ENCODE measurements at places on chromosomes 6 and 20.

GRCh38 chr20:20731945-20732296 lies 19.5 kb upstream of the RALGAPA2 start:
- no peak for DNase-seq

DNA sequence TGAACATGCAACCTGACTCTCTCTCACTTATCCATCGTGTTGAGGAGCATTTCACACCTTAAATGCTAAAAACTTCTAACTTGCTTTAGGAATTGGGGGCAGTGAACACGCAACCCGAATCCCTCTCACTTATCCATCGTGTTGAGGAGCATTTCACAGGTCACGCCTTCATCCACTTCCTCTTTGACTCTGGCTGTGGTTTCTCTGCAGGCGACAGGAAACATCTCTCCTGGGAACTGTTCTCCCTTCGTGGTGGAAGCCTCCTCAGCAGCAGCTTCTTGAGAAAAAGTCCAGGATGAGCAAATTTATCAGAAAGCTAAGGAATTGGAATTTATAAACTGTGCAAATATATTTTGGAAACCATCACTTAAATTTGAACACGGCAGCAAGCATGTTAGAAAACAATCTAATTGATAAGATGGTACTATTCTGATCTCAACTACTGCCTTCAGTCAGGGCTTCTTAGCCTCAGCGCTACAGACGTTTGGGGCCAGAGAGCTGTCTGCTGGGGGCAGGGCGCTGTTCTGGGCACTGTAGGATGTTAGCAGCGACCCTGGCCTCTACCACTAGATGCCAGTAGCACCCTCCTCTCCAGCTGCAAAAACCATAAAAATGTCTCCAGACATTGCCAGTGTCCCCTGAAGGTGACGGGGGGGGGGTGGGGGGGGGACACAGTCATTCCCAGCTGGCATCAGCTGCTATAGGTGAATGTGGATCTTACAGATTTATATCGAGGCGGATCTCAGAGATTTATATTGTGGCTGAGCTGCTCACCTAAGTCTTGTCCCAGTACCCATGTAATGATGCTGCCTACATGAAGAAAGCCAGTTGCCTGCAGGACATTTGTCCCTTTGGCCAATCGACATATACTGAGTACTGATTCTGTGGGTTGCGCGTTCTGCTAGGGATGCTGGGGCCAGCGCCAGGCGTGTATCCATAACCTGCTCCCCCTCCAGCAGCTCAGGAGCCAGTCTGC lies 26.2 kb downstream of the CTCFL start:
- DNase-seq: peak; percentile 49

- no peak for DNase-seq
Observed at GRCh38 chr6:118260833-118261232, 287.3 kb upstream of the PLN start.

DNA sequence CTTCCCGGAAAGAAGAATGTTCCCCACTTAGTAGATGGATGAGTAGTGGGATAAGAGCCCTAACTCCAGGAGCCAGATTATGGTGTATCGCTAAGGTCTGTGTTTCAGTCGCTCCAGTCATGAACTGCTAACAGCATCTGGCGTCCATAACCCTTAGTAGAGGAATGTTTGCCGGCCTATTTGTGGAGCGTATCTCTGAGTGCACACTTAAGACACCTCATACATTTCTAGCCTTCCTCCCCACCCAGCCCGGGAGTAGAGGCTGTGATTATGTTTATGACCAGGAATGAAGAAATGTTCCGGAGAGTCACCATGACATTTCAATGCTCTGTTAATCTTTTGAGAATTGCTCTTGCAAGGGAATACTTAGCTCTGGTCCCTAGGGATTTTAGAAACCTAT lies 251.1 kb upstream of the SOX4 start:
- no peak for DNase-seq

DNA sequence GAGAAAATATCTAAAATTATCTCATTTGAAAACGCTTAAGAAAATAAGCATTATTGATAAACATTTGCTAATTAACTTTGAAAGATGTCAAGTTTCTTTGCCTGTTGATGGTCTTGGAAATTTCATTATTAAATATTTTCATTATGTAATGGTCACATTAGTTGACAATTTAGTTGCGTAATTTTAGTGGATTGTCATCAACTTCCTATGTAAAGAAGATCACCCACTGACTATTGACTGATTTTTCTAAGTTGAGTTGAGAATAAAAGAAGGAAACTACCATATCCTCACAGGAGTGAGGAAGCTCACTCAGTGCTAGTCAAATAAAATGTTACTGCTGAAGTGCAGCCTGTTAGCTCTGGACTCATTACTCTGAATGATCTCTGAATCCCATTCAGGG lies 79.9 kb upstream of the LY86 start:
- DNase-seq: no peak

- no peak for DNase-seq
Observed at GRCh38 chr6:313087-313486, 20.8 kb downstream of the DUSP22 start.

GRCh38 chr6:105321728-105322127 lies 81.2 kb downstream of the PREP start:
- no peak for DNase-seq

GRCh38 chr6:42278131-42278853 lies 60.6 kb upstream of the MRPS10 start:
- DNase-seq: peak; percentile 29
